NCI-H774 (cell line): ENCODE measurements at places on chromosomes 7 and 10.
A peak's percentile ranks its signal among the peaks of the same experiment; 100 is the strongest.

GRCh38 chr7:102874966-102875365 lies 37.8 kb upstream of the LRRC17 start:
- DNase-seq, result no peak

DNA sequence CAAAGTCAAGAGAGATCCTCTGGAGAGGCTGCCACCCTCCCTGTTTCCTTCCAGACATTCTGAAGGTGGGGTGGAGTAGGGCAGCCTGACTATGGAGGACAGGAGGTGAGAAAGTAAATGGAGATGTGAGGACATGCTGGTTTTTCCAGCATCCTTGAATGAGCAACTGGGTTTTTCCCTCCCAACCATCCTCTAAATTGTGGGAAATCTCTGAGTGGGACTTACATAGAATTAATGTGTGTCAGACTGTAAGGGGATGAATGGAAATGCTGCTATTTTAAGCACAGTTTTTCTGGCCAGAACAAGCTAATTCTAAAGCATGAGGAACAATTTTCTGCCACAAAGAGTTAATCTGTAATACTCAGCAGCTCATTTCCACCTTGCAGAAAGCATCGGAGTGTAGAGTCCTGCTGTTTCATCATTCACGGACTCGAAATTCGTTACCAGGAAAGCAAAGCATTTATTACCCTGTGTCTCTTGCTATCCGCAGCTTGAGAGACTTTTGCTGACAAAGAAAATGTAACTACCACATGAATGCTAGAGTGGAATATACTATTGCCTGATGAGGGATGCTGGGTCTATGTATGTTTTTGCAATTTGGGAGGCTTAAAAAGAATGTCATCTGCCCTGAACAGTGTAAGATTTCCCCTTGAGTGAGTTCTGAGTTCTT lies 213.0 kb downstream of the CELF2 start:
- DNase-seq, result no peak

DNA sequence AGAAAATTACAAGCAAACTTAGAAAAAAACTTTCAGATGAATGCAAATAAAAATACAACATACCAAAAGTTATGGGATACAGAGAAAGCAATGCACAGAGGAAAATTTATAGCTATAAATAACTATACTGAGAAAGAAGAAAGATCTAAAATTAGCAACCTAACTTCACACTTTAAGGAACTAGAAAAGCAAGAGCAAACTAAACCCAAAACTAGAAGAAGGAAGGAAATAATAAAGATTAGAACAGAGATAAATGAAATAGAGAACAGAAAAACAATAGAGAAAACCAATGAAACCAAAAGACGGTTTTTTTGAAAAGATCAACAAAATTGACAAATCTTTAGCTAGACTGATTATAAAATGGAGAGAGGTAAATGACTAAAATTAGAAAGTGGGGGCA lies 9.6 kb upstream of the STRA8 start:
- DNase-seq, result no peak

DNA sequence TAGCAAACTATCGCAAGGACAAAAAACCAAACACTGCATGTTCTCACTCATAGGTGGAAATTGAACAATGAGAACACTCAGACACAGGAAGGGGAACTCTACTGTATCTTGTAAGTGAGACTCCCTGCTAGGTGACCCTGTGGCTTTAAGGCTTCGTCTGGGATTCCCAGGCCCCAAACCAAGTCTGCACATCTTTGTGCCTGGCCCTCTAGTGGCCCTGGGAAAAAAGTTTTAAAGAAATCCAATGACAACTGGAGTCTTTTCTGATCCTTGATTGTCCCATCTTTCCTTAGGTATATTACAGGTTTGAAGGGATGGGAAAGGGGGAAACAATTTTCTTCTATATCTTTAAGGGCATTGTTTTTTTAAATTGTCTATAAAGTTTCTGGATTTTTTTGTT lies 10.6 kb upstream of the LIPM start:
- no peak for DNase-seq

GRCh38 chr10:5585517-5586206 lies 60.9 kb downstream of the CALML3 start:
- DNase-seq, result peak; percentile 57

- DNase-seq, result no peak
Observed at GRCh38 chr7:154987571-154987970, 15.4 kb downstream of the PAXIP1 start.

DNA sequence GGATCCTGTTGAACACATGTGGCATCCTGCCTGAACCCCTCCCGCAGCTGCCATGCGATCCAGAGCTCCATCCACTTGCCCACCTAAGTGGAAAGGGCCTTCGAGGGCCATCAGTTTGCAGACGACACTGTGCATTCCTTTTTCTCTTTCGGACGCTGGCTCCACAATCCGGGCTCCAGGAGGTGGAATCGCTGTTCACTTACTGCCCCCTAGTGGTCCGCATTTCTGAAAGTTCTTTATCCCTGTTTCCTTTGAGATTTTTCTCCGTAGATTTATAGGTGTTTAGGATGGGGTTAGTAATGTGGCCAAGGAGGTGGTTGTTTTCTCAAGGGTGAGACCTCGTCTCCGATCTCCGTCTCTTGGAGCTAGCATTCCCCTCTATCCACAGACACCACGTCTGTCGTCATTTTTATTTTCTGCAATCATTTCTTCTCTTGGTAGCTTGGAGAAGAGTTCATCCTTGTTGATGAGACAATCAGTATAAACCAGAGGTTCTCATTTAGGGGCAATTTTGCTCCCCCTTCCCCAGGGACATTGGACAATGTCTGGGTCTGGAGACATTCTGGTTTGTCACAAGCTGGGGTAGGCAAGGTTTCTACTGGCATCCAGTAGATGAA lies 204.6 kb downstream of the ARHGAP21 start:
- DNase-seq, result peak; percentile 24

- no peak for DNase-seq
Observed at GRCh38 chr10:60351191-60351853, 38.4 kb downstream of the ANK3 start.

- DNase-seq, result no peak
Observed at GRCh38 chr10:63633677-63634487, 112.7 kb downstream of the REEP3 start.

DNA sequence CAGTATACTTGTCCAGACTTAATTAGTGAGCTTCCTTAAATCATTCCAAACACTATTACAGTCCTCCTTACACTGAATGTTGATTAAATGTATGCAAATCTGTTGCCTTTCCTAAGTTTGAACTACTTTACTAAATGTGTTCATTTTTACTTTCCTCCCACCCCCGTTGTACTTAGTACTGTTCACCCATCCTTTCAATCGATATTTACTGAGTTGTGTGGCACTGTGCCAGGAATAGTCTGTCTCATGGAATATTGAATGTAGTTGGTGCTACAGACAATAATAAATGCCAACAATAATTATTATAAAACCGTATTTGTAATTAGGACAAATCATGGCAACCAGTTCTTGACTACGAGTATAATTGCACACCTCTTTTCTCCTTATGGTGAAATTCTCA lies 335.7 kb downstream of the GPR37 start:
- DNase-seq, result no peak
